ENCODE measurements at places on chromosomes 5 and 9. TPM values are rescaled to one million over a fixed set of nuclear protein-coding genes. Genes with fewer than 3 reads are reported as not detected.

The MYMK gene
- total RNA-seq = not detected

GRCh38 chr5:60551250-60551649 is 148.7 kb downstream of the DEPDC1B start:
- no peak for DNase-seq

The ADAMTS6 gene
- 14.3 TPM for total RNA-seq

The TMEM232 gene
- total RNA-seq = 0.84 TPM

The VPS13A gene
- 25.4 TPM for total RNA-seq

- DNase-seq = no peak
Measured at GRCh38 chr9:27367921-27368315, 71.0 kb upstream of the EQTN start.

The BRINP1 gene
- 0.30 TPM for total RNA-seq

DNA sequence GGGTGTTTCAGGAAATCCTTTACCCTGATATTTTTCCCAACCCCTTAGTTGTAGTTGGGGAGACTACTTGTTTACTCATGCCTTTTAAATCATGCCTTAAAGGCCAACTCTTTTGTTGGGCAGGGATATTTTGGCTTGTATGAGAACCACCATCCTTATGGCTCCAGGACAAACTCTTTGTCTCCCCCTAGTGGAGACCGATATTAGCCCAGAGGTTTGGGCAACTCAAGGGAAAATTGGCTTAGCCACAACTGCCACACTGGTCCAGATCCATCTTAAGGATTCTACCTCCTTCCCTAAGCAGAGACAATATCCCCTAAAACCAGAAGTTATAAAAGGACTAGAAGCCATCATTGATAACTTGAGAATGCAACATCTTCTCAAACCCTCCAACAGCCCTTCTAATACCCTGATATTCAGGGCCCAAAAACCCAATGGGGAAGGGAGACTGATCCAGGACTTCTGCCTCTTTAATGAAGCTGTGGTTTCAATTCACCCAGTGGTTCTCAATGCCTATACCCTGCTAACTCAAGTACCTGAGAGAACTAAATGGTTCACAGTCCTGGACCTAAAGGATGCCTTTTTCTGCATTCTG is 100.9 kb upstream of the HCN1 start:
- no peak for DNase-seq

- no peak for DNase-seq
Measured at GRCh38 chr9:37944671-37945481, 40.9 kb upstream of the SLC25A51 start.

- DNase-seq = no peak
Measured at GRCh38 chr5:15789642-15790041, 289.7 kb downstream of the FBXL7 start.

The FOXD4L5 gene
- total RNA-seq = 0.10 TPM

The FBXW11 gene
- 66.3 TPM for total RNA-seq

DNA sequence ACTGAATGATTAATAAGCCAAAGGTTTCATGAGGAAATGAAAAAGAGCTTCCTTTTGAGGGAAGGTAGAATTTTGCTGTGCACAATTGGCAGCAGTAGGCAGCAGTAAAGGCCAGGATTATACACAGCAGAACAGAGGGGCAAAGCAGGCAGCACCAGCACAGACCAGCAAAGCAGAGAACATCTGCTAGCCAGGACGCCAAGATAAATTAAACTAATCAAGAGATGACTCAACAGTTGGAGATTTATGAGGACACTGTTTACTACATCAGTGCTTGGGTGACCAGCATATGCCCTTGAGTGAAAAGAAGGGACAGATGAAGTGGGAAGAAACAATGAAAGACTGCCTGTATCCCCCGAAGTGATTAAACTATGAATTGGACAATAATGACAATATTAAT is 871.4 kb upstream of the CDH10 start:
- no peak for DNase-seq

DNA sequence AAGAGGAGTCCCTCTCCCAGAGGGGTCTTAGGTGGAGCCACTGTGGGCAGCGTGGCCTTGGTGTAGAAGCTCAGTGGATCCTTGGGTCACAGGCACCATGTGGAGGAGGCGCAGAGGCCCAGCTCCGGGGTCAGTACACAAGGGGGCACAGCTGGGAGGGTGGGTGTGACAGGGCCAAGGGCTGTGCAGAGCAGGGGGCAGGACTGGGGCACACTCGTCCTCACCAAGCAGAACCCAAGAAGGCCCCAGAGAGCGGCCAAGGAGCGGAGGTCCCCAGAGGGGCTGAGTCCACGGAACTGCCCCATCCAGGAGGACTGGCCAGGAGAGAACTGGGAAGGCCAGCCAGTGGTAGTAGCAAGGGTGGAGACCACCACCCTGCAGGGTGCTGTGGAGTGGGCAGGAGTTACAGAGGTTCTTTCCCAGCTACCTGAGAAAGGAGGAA is 2.5 kb upstream of the LPCAT1 start:
- no peak for DNase-seq

DNA sequence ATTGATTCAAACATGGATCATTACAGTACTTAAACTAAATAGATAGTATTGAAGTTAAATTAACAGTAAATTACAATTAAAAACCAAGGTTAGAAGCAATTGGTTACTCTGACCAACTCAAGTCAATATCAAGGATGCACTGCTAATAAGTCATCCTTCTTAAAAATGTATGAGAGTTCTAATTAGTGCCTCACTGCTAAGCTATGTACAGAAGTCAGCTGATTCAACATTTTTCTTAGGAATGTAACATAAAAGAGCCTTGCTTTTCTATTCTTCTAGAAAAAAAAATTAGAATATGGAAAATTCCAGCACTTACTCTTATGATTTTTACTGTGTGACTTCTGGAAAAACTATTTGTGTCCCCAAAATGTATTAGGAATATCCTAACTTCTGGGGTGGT is 75.7 kb upstream of the FBN2 start:
- DNase-seq = no peak

DNA sequence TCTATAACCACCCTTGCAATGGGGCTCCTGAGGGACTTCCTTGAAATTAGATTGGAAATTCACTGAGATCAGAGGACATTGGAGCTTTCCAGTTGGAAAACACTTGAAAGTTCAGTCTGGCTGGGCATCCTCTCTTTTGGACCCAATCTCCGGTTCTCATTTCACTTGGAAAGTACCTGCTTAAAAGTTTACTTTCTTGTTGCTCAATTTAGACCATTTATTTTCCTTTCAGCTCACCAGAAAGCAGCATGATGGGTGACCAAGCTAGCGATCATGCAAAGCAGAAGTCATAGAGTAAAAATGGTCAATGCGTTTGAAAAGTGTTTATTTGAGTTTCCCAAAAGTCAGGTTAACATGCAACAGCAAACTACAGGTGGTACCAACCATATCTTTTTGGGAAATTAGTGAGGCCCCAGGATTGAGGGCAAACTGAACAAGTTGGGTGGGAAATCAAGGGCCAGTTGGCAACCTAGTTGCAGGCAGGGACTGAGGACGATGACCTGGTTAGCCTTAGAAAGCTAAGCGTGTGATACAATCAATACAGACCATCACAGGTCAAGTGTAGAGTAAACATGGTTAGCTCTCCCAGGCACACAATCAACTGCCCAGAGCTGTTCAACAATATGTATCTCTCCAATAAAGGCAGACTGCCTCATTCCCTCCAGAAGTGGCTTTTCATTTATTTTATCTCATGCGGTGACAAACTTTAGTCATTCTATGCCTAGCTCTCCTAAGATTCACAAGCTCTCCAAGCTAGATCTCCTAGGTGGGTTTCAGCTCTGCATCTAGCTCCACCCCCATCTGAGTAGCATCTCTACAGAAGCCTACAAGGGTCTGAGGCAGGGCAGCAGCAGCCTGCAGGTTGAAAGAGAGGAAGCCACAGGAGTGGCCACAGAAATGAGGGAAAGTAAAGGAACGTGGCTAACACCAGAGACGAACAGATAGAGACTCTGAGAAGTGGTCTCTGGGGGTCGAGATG is 136.9 kb downstream of the UGCG start:
- DNase-seq = no peak

The PDCD1LG2 gene
- 9.8 TPM for total RNA-seq

The LYSMD3 gene
- 13.2 TPM for total RNA-seq

DNA sequence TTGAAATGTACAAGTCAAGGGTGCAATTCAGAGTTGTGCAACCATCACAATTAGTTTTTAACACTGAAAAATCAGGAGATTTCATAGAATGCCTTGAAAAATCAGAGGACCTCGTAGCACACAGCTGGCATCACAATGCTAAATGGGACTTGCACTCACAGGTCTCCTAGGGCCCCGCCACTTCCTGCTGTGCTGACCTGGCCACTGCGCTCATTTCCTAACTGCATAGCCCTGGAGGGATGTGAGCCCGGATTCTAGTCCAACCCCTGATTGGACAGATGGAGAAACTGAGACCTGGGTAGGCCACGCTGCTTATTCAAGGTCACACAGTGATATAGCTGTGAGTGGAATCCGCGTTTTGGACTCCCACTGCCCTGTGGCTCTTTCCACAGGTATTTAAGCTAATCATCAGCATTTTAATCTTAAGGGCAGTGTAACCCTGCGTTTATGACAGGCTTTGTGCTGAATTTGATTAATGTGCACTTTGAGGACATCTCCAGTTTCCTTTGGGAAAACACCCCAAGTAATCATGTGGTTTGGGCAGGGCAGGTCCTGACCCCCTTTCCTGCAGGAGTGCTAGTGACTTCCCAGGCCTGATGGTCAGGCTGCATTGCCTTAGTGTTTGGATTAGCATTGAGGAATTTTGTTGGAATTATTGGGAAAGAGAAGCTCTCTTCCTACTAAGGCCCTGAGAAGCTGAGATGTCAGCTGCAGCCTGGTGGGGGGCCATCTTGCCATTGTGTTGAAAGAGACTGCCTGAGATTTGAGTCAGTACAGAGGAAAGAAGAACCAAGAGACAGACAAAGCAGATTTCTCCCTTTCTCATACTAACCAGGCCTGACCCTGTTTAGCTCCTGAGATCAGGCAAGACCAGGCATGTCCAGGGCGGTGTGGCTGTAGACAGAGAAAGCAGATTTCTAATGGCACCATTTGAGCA is 36.2 kb downstream of the STC2 start:
- no peak for DNase-seq

GRCh38 chr5:168329302-168329701 is 37.9 kb downstream of the WWC1 start:
- DNase-seq = no peak

DNA sequence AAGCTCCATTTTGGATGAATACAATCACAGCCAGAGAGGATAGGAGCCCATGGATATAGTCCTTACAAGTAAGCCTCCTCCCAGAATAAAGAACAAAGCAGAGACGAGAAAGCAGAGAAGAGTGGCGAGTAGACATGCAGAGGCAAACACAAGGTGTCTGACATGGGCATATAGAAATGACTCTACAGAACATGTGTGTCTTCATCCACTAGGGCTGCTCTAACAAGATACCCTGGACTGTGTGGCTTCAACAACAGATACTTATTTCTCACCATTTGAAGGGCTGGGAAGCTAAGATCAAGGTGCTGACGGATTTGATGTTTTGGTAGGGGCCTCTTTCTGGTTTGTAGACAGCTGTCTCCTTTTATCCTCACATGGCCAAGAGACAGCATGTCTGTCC is 32.3 kb upstream of the FER start:
- no peak for DNase-seq

The CATSPER3 gene
- 0.40 TPM for total RNA-seq

DNA sequence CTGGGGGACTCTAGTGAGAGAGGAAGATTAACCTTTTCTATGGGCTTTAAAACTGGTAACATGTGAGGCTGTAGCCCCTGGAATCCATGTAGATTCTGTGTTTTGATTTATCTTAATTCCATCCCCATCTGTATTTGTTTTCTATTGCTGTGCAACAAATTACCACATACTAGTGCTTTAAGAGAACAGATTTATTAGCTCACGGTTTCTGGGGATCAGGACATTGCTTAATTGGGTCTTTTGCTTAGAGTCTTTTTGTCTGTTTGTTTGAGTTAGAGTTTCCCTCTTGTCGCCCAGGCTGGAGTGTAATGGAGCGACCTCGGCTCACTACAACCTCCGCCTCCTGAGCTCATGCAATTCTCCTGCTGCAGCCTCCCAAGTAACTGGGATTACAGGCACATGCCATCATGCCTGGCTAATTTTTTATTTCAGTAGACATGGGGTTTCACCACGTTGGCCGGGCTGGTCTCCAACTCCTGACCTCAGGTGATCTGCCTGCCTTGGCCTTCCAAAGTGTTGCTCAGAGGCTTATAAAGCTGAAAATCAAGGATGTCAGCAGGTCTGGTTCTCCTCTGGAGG is 29.9 kb upstream of the GNA14 start:
- no peak for DNase-seq

DNA sequence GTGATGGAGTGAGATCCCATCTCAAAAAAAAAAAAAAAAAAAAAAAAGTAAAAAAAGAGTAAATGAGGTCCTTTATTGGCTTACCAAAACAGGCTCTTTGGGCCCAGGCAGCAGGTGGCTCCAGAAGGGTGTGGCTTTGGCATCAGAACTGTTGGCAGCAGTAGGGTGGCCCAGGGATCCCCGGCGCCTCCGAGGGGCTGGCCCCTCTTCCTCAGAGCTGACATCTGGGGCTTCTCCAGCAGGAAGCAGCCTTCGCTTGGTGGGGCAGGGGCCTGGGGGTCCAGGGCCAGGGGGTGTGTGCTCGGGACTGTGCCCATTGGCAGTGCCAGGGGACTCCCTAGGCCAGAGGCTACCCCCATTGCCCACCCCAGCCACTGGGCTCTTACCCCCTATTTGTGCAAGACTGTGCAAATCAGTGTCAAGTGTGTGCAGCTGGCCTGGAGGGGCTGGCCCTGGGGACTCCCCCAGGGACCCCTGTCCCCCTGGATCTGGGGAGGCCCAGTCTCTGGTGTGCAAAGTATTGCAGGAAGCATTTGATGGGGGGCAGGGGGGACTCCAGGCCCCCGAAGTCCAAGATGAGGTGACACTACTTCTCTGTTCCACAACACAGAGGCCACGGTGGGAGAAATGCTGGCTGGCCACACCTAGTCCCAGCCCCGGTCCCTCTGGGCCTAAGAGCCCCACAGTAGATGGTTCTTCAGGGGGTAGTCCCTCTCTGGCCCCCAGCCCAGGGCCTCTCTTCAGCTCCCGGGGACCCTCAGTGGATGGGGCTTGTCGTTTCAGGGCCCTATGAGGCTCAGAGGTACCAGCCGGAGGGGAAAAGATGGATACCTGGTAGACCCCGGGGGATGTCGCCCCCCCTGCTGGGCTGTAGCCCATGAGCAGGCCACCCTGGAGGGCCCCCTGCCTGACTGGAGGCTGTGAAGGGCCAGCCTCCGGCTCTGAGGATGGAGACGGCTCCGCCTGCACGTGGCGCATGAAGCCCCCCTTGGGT is 4.7 kb upstream of the STOML2 start:
- DNase-seq = no peak

GRCh38 chr5:31846934-31847333 is 208.0 kb downstream of the PDZD2 start:
- no peak for DNase-seq

- DNase-seq = no peak
Measured at GRCh38 chr5:52148679-52149078, 639.0 kb upstream of the ITGA1 start.

- no peak for DNase-seq
Measured at GRCh38 chr5:157877821-157878220, 18.9 kb upstream of the CLINT1 start.

- no peak for DNase-seq
Measured at GRCh38 chr5:168672888-168673287, 93.7 kb upstream of the PANK3 start.

The GFI1B gene
- not detected for total RNA-seq
